ENCODE measurements at places on chromosomes 3 and 15. TPM values are rescaled to one million over a fixed set of nuclear protein-coding genes. Genes with fewer than 3 reads are reported as not detected.

TOMM70 gene
- polyA plus RNA-seq = 13.1 TPM

CRTAP gene
- polyA plus RNA-seq = 17.6 TPM

RBM15B gene
- 6.4 TPM for polyA plus RNA-seq

SH2D7 gene
- 0.15 TPM for polyA plus RNA-seq

REC114 gene
- not detected for polyA plus RNA-seq

FETUB gene
- not detected for polyA plus RNA-seq

CYP8B1 gene
- polyA plus RNA-seq = not detected

SAMD7 gene
- polyA plus RNA-seq = not detected

NIT2 gene
- 38.6 TPM for polyA plus RNA-seq

EFHB gene
- polyA plus RNA-seq = 2.3 TPM

FANCD2OS gene
- not detected for polyA plus RNA-seq

CRABP1 gene
- polyA plus RNA-seq = not detected

ADCY5 gene
- 9.1 TPM for polyA plus RNA-seq

DZIP1L gene
- polyA plus RNA-seq = 19.3 TPM

AMOTL2 gene
- polyA plus RNA-seq = 11.9 TPM

PRTG gene
- 0.08 TPM for polyA plus RNA-seq

GJD2 gene
- 25.5 TPM for polyA plus RNA-seq

SOX14 gene
- polyA plus RNA-seq = not detected

PLSCR5 gene
- not detected for polyA plus RNA-seq

CLRN1 gene
- not detected for polyA plus RNA-seq

CCR8 gene
- polyA plus RNA-seq = not detected
